ENCODE measurements at places on chromosomes 7 and 10.

DNA sequence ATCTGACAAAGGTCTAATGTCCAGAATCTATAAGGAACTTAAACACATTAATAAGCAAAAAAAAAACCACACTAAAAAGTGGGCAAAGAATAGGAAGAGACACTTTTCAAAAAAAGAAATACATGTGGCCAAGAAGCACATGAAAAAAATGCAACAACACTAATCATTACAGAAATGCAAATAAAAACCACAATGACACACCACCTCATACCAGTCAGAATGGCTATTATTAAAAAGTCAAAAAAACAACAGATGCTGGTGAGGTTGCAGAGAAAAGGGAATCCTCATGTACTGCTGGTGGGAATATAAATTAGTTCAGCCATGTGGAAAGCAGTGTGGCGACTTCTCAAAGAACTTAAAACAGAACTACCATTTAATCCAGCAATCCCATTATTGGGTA is 119.0 kb downstream of the LMBR1 start:
- peak; percentile 37 for DNase-seq

DNA sequence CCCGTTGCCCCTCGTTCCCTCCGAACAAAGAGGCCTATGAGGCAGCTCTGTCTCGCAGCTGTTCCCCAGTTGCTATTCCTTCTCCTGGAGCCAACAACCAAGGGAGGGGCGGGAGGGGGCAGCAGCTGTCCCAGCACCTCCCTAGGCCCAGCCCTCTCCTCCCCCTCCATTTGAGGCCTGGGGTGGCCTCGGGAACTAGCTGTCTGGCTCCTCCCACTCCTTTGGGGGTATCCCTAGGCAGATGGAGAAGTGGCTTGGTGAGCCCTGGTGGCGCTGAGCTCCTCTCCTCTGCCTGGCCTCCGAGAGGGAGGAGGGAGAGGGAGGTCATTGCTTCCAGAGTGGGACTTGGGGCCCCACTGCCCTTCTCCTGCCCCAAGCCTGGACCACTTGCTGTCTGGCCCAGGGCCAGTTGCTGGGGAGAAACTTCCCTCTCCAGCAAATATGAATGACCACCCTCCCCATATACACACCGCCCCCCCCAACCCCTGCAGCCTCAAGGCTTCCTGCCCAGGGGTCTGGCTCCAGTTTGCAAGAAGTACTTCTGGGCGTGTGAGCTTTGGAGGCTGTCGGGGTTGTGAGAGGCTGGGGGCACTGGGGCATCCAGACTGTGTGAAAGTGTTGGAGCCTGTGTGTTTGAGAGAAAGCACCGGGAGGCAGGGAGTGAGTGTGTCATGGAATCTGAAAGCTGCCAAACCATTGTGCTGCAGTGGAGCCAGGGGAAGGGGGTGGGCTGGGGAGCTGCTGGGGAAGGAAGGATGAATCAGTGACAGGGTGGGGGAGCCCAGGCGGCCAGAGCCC is 3.1 kb downstream of the FLNC start:
- DNase-seq: peak; percentile 93

GRCh38 chr7:26155531-26156375 is 3.8 kb downstream of the NFE2L3 start:
- peak; percentile 55 for DNase-seq

DNA sequence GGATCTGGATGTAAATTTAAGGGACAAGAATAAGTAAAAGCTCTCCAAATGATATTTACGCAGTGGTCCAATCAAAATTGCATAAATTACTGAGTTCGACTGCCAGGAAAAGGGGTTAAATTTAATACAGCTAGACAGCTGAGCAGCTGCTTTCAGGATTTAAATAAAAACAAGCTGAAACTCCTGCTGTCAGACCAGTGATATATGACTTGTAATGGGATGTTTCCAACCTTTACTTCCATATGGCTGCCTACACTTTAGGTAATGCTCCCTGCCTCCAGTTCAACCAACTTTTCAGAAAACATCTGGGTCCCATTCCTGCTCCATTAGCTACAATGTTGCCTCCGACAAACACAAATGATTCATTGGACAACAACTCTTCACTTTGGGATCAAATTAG is 326.3 kb upstream of the DGKB start:
- no peak for DNase-seq

DNA sequence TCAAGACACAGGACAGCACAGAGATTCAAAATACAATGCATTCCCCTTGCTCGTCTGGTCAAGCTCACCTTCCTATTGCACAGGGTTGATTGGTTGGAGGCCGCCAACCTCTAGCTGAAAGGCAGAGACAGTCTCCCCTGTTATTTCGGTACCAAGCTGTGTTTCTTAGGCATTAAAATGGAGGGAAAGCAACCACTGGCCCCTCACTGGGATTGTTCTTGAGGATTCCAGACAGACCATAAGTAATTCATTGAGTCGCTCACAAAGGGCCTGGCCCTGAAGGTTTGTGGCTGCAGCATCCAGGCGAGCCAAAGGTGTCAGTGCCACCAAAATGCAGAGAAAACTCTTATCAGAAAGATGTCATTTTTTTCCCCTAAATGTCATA is 81.2 kb downstream of the PARP12 start:
- no peak for DNase-seq

GRCh38 chr10:34113504-34114225 is 701.4 kb downstream of the PARD3 start:
- DNase-seq: no peak

GRCh38 chr7:73557397-73558257 is at the start of gene BCL7B:
Gene BCL7B, minus strand, starts transcription at chr7:73557690. Its CDS starts 112 bp downstream, at chr7:73557578.
- DNase-seq: peak; percentile 70

- DNase-seq: peak; percentile 94
Observed at GRCh38 chr7:116522247-116522646, 2.6 kb upstream of the CAV1 start.

GRCh38 chr10:21100871-21101514 is 203.9 kb upstream of the NEBL start:
- peak; percentile 92 for DNase-seq

- peak; percentile 10 for DNase-seq
Observed at GRCh38 chr10:5461203-5461588, 38.2 kb downstream of the CALML5 start.

DNA sequence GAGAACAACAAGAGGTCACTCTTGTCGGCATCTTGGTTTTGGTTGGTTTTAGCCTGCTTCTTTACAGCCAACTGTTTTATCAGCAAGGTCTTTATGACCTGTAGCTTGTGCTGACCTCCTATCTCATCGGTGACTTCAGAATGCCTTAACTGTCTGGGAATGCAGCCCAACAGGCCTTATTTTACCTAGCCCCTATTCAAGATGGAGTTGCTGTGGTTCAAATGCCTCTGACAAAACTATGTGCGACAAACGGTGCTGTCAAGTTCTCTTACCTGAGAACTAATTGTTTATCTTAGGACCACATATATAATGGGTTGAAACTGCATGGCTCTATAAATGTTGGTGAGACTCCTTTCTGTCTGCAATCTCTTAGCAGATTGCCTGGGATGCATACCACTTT is 35.9 kb upstream of the POT1 start:
- DNase-seq: no peak

- DNase-seq: peak; percentile 48
Observed at GRCh38 chr7:152674860-152675758, 832 bp downstream of the XRCC2 start.

DNA sequence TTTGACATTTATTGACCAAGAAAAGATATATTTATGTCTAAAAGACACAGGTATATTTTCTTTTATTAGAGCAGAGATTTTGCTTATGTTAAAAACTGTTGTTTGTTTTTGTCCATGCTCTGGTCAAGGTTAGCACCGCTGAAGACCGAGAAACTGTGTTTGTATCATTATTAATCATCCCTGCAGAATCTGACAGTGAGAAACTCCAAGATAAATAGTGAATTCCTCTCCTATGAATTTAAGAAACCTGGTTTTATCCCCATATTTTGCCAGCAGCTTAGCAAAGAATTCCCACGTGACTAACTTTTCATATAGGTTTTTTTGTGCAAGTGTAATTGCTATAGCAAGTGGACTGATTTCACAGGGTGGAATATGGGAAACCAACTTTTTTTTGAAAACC is 77.6 kb downstream of the FRMD4A start:
- no peak for DNase-seq

DNA sequence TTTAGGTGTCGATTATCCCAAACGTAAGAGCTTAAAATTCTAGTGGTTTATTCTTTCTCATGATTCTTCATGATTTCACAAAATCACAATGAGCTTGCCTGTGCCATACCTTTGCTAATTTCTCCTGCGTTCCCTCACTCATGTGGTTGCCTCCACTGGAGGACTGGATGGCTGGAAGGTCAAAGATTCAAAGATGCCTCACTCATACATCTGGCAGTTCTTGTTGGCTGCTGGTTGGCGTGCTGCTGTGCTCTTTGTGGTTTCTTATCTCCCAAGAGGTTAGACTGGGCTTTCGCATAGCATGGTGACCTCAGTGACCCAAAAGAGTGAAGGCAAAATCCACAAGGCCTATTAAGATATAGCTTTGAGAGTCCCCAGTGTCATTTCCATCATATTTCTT is 877.6 kb upstream of the AUTS2 start:
- DNase-seq: no peak

- no peak for DNase-seq
Observed at GRCh38 chr7:94052398-94053180, 48.4 kb upstream of the BET1 start.

GRCh38 chr10:44370731-44371248 is 14.1 kb downstream of the CXCL12 start:
- DNase-seq: no peak

GRCh38 chr7:26499315-26499897 is 207.7 kb downstream of the SNX10 start:
- DNase-seq: no peak

DNA sequence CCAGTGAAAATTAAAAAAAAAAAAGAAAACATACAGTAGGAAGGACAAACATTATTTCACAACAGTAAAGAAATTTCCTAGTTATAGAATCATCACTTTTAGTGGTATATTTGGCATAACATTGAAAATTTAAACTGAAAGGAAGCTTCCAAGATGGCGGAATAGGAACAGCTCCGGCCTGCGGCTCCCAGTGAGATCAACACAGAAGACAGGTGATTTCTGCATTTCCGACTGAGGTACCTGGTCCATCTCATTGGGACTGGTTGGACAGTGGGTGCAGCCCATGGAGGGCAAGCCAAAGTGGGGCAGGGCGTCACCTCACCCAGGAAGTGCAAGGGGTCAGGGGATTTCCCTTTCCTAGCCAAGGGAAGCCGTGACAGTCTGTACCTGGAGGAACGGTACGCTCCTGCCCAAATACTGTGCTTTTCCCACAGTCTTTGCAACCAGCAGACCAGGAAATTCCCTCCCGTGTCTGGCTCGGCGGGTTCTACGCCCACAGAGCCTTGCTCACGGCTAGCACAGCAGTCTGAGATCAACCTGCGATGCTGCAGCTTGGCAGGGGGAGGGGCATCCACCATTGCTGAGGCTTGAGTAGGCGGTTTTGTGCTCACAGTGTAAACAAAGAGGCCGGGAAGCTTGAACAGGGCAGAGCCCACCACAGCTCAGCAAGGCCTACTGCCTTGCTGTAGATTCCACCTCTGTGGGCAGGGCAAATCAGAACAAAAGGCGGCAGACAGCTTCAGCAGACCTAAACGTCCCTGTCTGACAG is 19.4 kb downstream of the PON3 start:
- no peak for DNase-seq

DNA sequence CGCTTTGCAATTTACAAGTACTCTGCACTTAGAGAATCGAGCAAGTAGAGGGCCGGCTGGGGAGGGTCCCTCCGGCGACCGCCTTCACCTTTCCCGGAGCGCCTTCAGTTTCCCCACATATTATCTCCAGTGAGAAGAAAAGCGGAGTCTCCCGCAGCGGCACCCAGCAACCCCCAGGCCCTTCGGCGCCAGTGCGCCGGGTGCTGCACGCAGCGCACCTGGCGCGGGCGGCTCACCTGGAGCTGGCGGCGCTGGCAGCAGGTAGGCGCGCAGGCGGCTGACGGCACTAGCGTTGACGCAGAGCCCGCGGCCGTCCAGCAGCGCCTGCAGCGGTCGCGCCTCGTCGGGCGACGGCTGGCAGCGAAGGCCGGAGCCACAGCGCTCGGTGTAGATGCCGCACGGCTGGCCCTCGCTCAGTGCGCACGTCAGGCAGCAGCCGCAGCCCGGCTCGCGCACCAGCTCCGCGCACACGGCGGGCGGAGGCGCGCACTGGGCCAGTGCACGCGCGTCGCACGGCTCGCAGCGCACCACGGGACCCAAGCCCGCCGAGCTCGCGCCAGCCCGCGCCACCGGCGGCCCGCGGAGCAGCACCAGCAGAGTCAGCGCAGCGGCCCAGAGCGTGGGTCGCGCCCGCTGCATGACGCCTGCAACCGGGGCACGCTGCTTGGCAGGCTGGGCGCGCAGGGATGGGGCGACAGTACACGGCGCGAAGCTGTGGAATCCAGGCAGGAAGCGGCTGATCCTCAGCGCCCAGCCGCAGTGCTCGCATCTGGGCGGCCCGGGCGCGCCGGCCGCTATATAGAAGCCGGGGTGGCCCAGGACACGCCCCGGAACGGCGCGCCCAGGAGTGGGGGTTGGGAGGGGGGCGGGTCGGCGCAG is at the start of gene IGFBP3:
Gene IGFBP3 (minus strand): TSS at position 771 of the 879 bp plus-strand sequence. CDS start 132 bp downstream, at position 639.
- peak; percentile 66 for DNase-seq

DNA sequence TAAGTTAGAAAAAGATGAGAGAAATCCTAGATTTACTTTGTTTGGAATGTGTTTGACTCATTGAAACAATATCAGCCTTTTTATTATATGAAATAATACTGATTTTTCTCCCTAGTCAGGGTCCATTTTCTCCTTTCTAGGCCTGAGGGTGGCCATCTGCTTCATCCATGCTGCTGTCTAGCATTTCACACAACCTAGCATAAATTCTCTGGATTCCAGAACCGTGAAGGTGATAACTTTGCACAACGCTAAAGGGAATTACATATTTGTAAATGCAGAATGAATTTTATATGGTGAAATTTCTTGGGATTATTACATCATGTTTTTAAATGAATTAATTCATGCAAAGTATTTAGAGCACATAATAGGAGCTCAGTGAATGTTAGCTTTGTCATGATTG is 505.1 kb downstream of the INHBA start:
- no peak for DNase-seq

GRCh38 chr10:9900751-9901150 is 1116.9 kb upstream of the CELF2 start:
- no peak for DNase-seq

- no peak for DNase-seq
Observed at GRCh38 chr10:120555842-120556532, 99.0 kb downstream of the PLPP4 start.

GRCh38 chr10:97916586-97916985 is 66.9 kb downstream of the GOLGA7B start:
- DNase-seq: peak; percentile 5
